ENCODE measurements at places on chromosomes 1 and 21.

GRCh38 chr1:35668506-35668905, 27.2 kb upstream of the PSMB2 start:
- no peak for DNase-seq

DNA sequence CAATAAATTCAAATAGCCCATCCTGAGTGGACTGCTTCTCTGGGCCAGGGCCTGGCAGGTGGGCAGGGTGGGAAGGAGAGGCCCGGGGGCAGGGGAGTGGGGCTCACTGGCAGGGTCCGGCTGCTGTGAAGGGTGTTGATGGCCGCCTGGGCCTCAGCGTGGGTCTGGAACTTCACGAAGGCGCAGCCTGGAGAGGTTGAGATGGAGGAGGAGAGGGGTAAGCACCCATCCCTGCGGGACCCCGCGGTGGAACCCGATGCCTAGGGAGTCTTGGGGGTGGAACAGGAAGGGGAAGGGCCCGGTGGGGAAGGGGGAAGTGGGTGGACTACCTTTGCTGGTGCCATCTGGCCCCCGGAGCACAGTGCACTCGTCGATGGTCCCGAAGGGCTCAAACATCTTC, 7.7 kb downstream of the CELF3 start:
- DNase-seq = no peak

DNA sequence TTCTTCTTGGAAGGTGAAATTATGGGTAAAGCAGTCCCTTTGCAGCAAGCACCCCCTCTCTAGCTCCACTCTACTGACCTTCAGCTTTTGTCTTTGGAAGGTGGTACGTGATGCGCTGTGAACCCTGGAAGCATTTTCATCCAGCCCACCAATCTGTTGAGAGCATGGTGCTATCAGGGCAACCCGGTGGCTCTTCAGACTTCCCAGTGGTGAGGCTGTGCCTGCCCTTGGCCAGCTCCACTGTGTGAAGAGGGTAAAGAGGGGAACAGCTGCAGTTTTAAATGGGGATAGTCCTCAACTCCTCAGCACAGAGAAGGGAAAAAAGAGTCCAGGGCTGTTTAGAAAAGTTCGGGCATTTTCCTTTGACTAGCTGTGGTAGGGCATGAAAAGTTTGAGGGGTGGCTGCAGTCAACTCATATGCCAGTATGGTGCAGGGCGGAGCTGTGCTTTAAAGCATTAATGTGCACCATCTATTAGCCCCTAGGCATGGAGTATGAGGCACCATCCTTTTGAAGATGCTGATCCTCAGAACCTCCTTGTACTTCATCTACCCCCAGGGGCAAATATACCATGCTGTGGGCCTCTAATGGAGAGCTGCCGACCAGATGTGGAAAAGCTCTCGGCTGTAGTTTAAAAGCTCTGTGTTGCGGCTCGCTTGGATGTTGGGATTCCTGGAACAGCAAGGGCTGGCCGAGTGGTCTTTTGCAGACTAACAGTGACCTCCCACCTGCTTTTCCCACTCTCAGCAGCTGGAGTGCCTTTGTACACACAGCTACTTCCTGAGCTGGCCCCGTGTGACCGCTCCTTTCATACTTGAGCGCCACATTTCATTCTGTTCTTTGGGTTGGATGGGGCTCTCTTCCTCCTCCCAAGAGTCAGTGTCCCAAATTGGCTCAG, 123.0 kb downstream of the PEX14 start:
- peak; percentile 5 for DNase-seq

DNA sequence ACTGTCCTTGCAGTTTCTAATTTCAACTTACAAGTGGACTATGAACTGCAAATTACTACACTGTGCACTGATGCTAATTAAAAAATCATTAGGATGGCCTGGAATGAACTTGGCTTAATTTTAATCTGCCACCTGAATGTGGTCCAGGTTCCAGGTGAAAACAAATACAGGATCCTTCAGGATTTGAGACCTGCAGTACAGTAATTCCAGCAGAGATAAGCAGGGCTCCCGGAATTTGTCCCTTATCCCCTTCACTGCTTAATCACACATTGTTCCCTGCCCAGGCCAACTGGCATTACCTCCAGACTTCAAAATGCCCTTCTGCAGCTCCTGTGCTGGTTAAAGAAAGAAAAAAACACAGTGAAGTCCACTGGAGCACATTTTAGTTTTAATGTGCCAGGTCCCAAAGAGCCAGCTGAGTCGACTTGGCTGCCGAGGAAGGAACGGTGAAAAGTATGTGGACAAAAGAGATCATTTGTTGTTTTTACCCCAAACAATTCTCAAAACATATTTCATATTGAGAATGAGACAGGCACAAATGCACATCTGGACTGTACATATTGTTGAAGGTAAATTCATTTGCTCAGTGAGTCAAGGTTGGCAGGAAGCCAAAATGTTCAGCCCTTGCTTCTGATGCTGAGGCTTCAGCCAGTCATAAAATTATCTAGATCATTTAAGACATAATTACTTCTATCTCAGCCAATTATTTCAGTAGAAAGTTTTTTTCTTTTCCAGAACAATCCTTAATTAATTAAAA, 28.3 kb downstream of the DEGS1 start:
- DNase-seq = no peak

All from foreskin melanocyte (primary cell).